ENCODE measurements at places on chromosomes 2 and 18.

DNA sequence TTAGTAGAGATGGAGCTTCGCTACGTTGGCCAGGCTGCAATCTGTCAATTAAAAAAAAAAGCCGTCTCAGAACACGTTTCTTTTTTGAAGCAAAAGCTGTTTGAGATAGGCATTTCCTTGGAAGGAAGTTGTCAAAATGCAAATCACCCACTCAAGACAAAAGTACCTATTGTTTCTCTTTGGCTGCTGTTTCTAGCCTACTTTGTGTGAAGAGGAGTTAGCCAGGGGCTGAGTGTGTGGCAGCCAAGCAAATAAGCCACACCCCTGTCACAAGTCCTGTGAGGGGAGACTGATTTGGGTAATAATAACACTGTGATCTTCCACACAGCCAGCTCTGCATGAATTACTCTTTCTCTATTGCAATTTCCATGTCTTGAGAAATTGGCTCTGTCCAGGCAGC is 47.4 kb upstream of the CDCA7 start:
- no peaks in the 10 kb centered on the region for H3K27me3 ChIP-seq
- H3K36me3 ChIP-seq = no peaks in the 10 kb centered on the region
- no peak overlapping the region for H3K27ac ChIP-seq
- DNase-seq = no peak
- peaks cover 4% of the 10 kb centered on the region for H3K4me1 ChIP-seq

DNA sequence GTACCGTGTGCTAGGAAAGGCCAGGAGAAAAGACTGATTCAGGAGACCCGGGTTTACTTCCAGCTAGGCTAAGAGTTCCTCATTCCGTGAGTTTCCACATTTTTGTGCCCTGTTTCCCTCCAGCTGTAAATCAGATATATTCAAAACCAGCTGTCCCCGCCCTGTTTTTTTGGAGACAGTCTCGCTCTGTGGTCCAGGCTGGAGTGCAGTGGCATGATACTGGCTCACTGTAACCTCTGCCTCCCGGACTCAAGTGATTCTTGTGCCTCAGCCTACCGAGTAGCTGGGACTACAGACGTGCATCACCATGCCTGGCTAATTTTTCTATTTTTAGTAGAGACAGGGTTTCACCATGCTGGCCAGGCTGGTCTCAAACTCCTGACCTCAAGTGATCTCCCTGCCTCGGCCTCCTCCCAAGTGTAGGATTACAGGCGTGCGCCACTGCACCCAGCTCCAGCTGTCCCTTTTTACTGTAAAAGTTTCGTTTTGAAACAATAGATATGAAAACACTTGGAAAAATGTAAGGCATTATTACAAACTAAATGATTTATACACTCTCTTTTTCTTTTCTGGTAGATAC is 112.8 kb upstream of the SEC11C start:
- no peaks in the 10 kb centered on the region for H3K4me1 ChIP-seq
- peaks cover 12% of the 10 kb centered on the region for H3K27me3 ChIP-seq
- H3K27ac ChIP-seq = no peak overlapping the region
- no peak overlapping the region for H3K4me3 ChIP-seq

DNA sequence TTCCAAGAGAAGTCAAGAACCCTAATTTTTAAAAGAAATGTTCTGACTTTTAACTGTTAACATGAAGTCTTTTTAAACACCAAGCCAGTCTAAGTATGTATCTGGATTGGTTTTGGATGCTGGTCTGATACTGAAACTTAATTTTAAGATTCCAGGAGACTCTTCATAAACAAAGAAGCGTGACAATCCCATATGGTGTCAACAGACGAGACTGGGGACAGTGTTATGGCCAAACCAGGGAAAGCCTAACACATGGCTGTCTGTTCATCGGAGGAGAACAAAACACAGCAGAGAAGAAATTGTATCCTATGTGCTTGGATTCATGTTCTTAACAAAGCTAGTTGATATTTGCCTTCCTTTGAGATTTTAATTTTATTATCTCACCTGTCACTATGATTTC is 80.5 kb upstream of the UPP2 start:
- H3K36me3 ChIP-seq = no peaks in the 10 kb centered on the region
- DNase-seq = no peak
- H3K27me3 ChIP-seq = peaks cover 21% of the 10 kb centered on the region

DNA sequence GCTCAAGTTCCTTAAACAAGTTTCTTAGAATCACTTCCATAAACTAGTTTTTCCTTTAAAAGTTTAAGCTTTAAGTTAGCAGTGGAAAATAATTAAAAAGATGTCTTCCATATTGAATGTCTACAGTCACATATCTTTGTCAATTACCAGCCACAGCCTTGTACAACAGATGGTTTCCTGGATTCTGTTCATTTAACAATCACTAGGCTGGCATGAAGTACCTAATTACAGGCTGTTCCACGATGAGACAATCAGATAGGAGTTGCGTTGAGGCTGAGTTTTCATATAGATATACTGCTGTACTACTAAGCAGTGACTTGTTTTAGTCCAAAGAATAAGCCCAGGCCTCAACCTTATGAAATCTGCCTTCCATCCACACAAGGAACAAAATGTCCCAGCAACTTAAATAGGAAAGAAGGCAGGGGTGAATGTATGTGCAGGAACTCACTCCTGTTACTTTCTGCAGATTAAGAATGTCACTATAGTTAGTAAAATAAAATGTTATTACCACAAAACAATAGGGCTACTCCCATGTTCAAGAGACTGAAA is 131.0 kb downstream of the ZAP70 start:
- DNase-seq = no peak
- H3K27me3 ChIP-seq = no peaks in the 10 kb centered on the region
- peaks cover 23% of the 10 kb centered on the region for H3K36me3 ChIP-seq
- no peaks in the 10 kb centered on the region for H3K4me1 ChIP-seq

GRCh38 chr2:99793022-99793421 is 303.2 kb upstream of the REV1 start:
- DNase-seq = no peak
- no peak overlapping the region for H3K4me3 ChIP-seq
- no peak overlapping the region for H3K27ac ChIP-seq
- H3K36me3 ChIP-seq = no peaks in the 10 kb centered on the region

DNA sequence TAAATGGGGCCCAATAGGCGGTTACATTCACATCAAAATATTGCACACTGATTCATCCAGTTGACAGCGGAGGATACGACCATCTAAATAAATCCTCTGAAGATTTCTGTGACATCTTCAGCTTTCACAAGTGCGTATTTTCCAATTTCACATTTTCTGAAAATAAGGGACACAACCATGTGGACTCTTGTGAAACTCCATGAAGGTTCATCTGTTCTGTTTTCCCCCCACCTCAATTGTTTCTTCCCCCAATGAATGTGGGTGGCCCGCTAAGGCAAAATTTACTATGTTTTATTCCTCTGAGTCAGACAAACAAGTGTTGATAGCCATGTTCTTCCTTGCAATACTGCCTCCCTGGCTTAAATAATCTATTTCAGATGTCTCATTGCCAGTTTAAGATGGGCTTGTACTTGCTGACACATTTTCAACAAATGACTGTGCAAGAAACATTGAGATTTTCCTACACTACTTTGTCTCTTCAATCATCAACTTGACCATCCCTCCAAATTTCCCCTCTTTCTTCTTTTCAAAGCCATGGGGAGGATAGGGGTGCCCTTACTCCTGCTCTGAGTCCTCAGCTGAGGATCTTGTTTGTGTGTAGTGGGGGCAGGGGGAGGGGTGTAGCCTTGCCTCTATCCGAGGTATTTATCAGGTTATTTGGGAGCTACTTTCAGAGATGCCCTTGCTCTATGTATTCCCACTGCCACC is 78.2 kb downstream of the BCL11A start:
- H3K36me3 ChIP-seq = peaks cover 52% of the 10 kb centered on the region
- H3K27ac ChIP-seq = no peak overlapping the region
- H3K27me3 ChIP-seq = no peaks in the 10 kb centered on the region
- H3K4me3 ChIP-seq = no peak overlapping the region
- H3K4me1 ChIP-seq = no peaks in the 10 kb centered on the region
- no peak for DNase-seq

GRCh38 chr2:3656762-3657721 is 958 bp upstream of the ALLC start:
- no peaks in the 10 kb centered on the region for H3K27me3 ChIP-seq
- DNase-seq = no peak
- no peak overlapping the region for H3K4me3 ChIP-seq
- H3K27ac ChIP-seq = no peak overlapping the region
- H3K4me1 ChIP-seq = peaks cover 4% of the 10 kb centered on the region
- H3K36me3 ChIP-seq = no peaks in the 10 kb centered on the region

GRCh38 chr2:185522472-185522871 is 216.1 kb upstream of the FSIP2 start:
- H3K27ac ChIP-seq = no peak overlapping the region
- H3K27me3 ChIP-seq = no peaks in the 10 kb centered on the region
- H3K4me1 ChIP-seq = no peaks in the 10 kb centered on the region
- no peak overlapping the region for H3K4me3 ChIP-seq
- H3K36me3 ChIP-seq = no peaks in the 10 kb centered on the region

GRCh38 chr2:9991829-9992273 is 40.4 kb downstream of the GRHL1 start:
- no peaks in the 10 kb centered on the region for H3K4me1 ChIP-seq
- H3K4me3 ChIP-seq = no peak overlapping the region
- no peak overlapping the region for H3K27ac ChIP-seq
- peaks cover 33% of the 10 kb centered on the region for H3K36me3 ChIP-seq
- DNase-seq = no peak
- no peaks in the 10 kb centered on the region for H3K27me3 ChIP-seq

DNA sequence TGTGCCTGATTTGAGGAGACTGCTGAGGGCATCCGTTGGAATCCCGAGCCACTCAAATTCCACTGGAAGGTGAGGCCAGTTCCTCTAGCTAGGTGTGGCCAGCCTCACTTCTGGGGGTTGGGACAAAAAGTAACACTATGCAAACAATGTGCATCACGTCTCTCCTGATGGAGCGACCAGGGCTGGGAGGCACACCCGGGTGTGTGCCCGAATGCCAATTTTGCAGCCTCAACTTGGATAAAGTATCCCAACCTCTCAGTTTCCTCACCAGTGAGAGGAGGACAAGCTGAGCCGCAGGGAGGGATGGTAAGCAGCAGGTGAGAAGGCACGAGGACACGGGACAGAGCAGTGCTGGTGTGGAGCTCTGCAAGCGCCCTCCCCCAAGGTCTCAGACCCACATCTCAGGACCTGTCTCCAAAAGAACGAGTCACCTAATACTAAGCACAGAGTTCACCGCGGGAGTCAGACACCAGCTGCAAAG is 218.3 kb downstream of the HAUS1 start:
- H3K36me3 ChIP-seq = no peaks in the 10 kb centered on the region
- no peaks in the 10 kb centered on the region for H3K27me3 ChIP-seq
- DNase-seq = no peak
- peaks cover 10% of the 10 kb centered on the region for H3K4me1 ChIP-seq
- no peak overlapping the region for H3K27ac ChIP-seq

GRCh38 chr2:231627384-231628120 is 34.9 kb downstream of the TEX44 start:
- H3K4me1 ChIP-seq = peaks cover 10% of the 10 kb centered on the region
- no peak for DNase-seq
- H3K36me3 ChIP-seq = no peaks in the 10 kb centered on the region
- H3K27me3 ChIP-seq = no peaks in the 10 kb centered on the region
- H3K27ac ChIP-seq = peak overlapping the region; percentile 50

DNA sequence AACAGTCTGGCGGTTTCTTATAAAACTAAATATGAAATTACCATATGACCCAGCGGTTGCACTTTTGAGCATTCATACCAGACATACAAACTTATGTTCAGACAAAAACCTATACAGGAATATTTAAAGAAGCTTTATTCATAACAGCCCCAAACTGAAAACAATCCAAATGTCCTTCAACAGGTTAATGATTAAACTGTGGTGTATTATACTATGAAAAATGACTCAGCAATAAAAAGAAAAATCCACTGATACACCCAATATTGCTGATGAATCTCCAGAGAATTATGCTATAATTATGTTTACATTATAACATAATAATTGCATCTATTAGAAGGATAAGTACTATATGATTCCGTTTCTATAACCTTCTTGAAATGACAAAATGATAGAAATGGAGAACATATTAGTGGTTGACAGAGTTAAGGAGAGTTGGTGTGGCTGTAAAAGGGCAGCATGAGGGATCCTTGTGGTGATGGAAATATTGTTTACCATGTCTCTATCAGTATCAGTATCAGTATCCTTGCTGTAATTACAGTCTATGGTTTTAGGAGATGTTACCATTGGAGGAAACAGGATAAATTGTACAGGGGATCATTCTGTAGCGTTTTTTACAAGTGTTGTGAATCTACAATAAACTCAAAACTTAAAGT is 127.1 kb downstream of the DSC3 start:
- no peak overlapping the region for H3K4me3 ChIP-seq
- H3K27me3 ChIP-seq = no peaks in the 10 kb centered on the region
- H3K4me1 ChIP-seq = no peaks in the 10 kb centered on the region
- H3K27ac ChIP-seq = no peak overlapping the region
- no peaks in the 10 kb centered on the region for H3K36me3 ChIP-seq

- H3K27me3 ChIP-seq = no peaks in the 10 kb centered on the region
- H3K4me1 ChIP-seq = peaks cover 20% of the 10 kb centered on the region
- H3K36me3 ChIP-seq = no peaks in the 10 kb centered on the region
- H3K4me3 ChIP-seq = no peak overlapping the region
- peak overlapping the region; percentile 44 for H3K27ac ChIP-seq
- no peak for DNase-seq
These were observed 157.5 kb downstream of the ZFP36L2 start for GRCh38 chr2:43068631-43069517.

GRCh38 chr2:10552871-10553245 is 104.7 kb upstream of the ODC1 start:
- no peaks in the 10 kb centered on the region for H3K27me3 ChIP-seq
- no peak overlapping the region for H3K4me3 ChIP-seq
- DNase-seq = no peak
- no peak overlapping the region for H3K27ac ChIP-seq

DNA sequence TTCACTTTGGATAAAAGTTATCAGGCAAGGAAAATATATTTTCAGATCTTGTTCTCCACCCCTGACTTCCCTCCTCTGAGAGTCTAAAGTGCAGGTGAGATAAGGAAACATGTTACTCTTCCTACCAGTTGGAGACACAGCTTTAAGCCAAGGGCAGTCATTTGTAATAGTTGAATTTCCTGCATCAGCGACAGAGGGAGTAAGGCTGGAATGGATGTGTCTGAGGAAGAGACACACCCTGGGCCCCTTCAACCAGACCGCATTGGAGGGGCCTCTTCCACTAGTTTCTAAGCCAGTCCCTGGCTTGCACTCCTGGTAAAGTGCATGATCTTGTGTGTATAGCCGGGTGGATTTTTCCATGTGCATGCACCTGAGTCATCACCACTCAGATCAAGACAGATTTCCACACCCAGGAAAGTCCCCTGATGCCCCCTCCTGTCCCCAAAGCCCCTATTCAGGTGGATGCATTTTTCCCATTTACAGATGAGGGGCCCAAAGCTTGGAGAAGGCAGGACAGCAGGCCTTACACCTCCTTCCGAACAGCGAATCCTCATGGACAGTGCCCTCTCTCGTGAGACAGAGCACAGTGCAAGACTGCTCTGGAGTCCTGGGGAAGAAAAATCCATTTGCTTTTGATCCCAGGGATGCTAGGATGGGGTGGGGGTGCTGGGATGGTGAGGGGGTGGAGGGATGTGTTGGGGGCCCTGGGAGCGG is 66.7 kb upstream of the SH3RF3 start:
- H3K36me3 ChIP-seq = no peaks in the 10 kb centered on the region
- H3K4me1 ChIP-seq = peaks cover 14% of the 10 kb centered on the region
- H3K27me3 ChIP-seq = no peaks in the 10 kb centered on the region
- DNase-seq = no peak
- no peak overlapping the region for H3K27ac ChIP-seq

GRCh38 chr2:17858064-17858463 is 20.4 kb upstream of the KCNS3 start:
- H3K36me3 ChIP-seq = no peaks in the 10 kb centered on the region
- no peak overlapping the region for H3K4me3 ChIP-seq
- H3K27me3 ChIP-seq = peaks cover 10% of the 10 kb centered on the region
- no peaks in the 10 kb centered on the region for H3K4me1 ChIP-seq
- no peak overlapping the region for H3K27ac ChIP-seq
- no peak for DNase-seq

All from DND-41 (cell line).